ENCODE measurements at places on chromosomes 1 and 21. TPM values are rescaled to one million over a fixed set of nuclear protein-coding genes. Genes with fewer than 3 reads are reported as not detected.

Gene SLC9C2
- total RNA-seq: not detected

Gene OR2M3
- total RNA-seq: not detected

Gene CFAP74
- not detected for total RNA-seq

DNA sequence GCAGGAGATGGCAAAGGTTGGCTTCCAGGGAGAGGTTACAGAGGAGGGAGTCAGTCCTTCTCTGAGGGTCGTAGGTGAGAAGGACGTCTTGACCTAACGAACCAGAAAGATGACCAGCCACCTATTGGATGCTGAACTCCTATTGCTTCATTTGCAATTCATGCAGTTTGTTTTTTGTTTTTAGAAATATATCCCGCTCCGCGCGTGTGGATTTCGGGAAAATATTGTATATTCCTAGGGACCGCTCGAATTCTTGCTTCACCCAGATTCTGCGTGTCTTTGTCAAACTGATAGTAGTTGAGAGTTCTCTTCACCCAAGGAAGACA lies 564 bp downstream of the DISP1 start:
- DNase-seq: no peak

- peak; percentile 59 for DNase-seq
Observed at GRCh38 chr21:46153247-46154154, 1.9 kb downstream of the FTCD start.

GRCh38 chr1:28256197-28256827 lies 3.0 kb upstream of the SESN2 start:
- DNase-seq: peak; percentile 41

DNA sequence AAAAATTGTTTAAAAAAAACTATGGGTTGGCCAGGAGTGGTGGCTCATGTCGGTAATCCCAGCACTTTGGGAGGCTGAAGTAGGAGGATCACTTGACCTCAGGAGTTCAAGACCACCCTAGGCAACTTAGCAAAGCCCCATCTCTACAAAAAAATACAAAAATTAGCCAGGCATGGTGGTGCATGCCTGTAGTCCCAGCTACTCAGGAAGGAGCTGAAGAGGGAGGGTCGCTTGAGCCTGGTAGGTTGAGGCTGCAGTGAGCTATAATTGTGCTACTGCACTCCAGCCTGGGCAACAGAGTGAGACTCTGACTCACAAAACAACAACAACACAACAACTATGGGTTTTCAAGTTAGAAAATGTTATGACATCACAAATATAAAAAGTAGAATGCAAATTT lies 16.4 kb downstream of the SLAMF7 start:
- no peak for DNase-seq

DNA sequence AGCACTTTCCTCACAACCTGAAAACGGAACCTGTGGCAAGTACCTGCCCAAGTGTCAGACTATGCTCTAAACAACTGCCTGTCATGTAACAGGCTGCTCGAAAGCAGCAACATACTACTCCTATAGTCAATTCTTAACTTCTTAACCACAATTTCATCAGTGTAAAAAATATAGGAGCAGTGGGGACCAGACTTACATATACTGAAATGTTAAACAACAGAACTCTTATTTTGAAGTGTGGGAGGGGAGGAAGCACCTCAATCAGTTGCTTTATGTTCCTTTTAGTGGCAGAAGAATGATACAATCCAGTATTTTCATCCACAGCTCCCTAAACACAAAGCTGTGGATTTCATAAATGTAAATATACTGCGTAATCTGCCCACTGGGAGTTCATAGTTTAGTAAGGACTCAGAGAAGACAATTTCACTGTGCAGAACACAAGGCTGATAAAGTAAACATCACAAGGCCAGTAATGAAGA lies 44.2 kb downstream of the WLS start:
- DNase-seq: no peak

DNA sequence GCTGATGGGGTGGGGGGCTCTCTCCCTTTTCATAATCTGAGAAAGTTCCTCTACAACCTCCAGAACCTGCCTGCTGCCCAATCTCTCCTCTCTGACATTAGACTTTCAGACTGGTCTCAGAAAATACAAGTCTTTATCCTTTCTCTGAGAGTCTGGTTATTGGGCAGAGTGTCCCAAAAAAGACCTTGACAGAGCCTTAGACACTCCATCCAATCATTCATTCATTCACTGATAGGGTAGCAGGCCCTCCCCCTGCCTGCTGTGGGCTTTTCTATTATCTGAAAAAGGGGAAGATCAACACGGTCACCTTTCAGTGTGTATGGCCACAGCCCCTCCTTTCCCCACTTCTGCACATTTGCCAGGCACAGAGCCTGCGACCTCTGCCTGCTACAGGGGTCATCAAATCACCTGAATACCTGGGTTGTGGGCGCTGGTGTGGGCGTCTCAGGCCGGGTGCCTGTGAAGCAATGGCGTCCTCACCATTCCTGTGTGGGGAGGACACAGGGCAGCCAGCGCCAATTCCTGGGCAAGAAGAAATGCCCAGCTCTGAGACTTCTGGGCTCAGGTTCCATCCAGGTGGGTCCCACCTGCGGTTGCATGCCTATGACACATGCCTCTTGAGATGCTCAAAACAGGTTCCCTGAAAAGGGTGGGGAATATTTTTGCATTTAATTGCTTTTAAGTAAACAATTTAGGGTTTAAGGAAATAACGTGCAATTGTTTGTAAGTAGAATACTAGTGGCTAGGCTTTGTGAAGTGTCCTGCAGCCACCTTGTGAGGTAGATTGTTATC lies 52.8 kb downstream of the ELK4 start:
- no peak for DNase-seq

DNA sequence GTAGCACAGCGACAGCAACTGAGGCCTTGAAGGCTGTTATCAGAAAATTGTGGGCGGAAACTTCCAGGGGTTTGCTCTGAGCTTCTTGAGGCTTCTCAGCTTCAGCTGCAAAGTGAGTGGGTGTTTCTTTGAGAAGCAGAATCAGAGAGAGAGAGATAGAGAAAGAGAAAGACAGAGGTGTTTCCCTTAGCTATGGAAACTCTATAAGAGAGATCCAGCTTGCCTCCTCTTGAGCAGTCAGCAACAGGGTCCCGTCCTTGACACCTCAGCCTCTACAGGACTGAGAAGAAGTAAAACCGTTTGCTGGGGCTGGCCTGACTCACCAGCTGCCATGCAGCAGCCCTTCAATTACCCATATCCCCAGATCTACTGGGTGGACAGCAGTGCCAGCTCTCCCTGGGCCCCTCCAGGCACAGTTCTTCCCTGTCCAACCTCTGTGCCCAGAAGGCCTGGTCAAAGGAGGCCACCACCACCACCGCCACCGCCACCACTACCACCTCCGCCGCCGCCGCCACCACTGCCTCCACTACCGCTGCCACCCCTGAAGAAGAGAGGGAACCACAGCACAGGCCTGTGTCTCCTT lies at the start of gene FASLG:
Gene FASLG (plus strand): TSS at position 233 of the 583 bp plus-strand sequence. CDS start 99 bp downstream, at position 332.
- DNase-seq: peak; percentile 70

GRCh38 chr1:2380816-2381591 lies 10.3 kb downstream of the MORN1 start:
- no peak for DNase-seq

DNA sequence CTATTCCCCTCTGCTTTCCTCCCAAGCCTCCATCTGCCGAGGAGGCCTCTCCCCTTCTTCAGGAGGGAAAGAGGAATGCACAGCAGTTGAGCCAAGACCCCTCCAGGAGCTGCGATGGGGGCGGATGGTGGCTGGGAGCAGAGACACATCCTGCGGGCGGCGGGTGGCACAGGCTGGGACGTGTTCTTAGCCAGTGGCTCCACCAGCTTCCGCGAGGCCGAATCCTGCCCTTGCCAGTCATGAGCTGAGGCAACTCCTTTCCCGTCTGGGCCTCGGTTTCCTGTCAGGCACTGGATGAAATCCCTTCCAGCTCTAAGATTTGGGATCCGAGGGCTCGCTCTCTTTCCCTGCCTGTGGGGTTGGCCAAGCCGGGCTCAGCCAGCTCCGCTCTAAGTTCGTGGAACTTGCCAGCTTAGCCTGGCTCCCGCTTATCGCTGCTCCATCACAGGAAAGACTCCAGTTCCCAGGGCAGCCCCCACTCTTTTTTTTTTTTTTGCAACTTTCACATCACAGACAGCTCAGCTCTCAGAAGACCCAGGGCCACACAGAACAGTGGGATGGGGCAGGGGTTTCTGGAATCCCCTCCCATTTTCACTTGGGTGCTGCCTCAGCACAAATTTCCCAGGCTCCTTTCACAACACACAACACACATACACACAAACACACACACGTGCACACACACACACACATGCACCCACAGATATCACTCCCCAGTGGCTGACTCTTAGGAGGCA lies 506 bp downstream of the MYOM3 start:
- no peak for DNase-seq
